NCI-H2081 (cell line): ENCODE measurements at places on chromosomes 1 and 21.

- no peak for DNase-seq
Measured at GRCh38 chr1:226274138-226274537, 34.8 kb downstream of the LIN9 start.

DNA sequence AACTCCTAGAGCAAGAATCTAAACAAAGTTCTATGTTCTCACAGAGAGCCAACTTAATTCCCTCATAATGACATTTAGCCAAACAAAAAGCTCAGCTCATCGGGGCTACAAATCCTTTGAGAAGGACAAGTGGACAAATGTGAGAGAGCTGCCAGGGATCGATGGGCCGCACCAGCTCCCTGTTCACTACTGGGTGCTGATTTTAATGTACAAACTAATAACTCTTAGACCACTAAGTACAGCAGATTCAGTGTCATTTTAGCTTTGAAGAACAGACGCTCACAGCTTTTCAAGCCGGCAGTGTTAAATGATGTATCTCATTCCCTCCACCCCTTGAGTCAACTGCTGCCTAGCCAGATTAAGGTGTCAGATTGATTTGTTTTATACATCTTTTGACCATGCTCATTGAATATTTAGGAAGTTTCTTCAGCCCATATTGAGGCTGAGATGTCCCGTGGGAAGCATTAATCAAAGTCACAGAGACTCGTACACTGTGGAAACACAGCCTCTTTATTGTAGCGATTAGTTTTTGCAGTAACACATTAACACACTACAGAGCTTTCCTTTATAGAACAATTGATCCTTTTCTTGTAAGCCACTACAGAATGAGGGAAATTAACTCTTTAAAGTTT, 21.1 kb downstream of the PROX1 start:
- no peak for DNase-seq

- DNase-seq = no peak
Measured at GRCh38 chr1:28132171-28133167, 44.0 kb downstream of the PTAFR start.

- DNase-seq = no peak
Measured at GRCh38 chr1:175597969-175598765, 145.2 kb downstream of the TNR start.

DNA sequence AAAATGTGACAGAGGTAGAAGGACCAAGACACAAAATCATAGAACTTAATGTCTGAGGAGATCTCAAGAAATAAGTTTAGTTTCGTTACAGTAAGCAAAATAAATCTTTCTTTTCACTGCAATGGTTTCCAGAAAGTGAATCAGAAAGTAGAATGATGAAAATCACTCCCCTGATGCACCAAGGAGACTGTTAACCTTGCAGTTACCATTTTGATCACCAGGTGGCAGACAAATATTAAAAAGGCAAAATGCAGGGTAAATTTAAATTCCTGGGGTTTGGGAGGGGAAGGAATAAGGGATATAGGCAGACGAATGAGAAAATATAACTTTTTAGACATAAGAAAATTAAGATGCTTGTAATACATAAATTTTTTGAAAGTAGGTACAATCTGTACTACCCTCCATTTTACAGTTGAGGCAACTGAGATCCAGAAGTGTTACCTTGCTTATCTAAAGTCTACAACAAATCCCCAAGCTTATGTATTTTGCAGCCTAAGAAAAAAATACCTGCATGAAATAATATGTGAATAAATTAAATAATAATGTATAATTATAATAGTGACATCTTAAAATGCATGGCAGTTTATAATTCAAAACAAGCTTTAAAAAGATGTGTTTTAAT, 253.2 kb downstream of the CRB1 start:
- DNase-seq = peak; percentile 74

- no peak for DNase-seq
Measured at GRCh38 chr1:25145775-25146393, 86.4 kb downstream of the SYF2 start.

- DNase-seq = no peak
Measured at GRCh38 chr1:57500136-57500830, 76.4 kb upstream of the DAB1 start.

DNA sequence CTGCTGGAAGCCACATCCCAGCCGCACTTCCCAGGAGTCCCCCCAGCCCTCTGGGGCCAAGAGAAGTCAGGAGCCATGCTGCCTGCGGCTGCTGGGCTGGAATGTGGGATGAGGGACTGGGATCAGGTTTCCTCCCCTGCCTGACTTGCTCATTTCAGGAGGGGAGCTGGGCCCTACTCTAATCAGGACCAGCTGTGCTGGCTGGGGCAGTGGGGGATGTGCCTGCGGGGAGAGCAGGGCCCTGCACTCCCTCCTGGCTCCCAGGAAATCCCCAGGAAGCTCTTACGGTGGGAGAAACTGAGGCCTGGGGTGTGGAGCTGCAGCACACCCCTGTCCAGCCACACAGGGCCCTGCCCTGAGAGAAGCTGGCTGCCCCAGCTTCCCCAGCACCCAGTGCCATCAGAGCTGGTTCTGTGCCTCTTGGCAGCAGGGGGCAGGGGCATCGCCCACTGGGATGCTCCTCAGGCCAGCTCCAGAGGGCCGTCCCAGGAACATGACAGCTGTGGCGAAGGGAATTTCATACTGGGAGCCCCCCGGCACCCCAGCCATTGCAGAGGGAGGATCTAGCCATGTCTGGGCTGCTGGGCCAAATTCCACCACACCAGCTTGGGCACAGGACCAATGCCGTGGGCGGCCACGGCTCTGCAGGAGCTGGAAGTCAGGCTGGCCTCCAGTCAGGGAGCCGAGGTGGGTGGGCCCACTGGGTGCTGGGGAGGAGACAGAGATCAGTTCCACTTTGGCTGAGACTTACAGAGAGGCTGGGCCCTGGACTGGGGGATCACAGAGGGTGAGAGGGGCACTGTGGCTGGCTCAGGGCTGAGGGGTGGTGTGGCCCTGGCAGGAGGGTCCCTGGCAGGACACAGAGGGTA, 21.3 kb upstream of the PRSS38 start:
- DNase-seq = no peak

DNA sequence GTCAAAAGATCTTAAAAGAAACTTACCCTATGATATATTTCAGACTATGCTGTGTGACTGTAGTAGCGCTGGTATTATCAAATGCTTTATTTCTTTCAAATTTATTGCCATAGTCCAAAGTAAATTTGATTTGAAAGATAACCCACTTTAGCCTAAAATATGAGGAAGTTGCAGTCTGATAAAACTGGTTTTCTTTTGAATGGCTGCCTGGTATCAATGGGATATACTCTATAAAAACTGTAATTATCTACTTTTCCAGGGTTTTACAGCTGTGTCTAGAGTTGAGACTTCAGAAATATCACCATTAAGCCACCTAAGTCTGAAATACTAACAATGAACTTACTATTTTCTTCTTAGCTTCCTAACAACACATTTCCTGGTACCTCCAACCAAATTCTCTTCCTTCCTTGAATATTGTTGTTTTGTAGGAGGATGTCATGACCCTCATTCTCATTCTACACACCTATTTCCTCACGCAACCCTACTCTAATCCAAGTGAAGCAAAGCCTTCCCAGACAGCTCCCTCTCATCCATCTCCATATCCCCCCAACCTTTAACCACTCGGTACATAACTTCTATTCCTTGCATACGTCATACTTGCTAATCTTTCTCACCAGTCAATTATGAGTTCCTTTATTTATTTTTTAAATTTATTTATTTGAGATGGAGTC, 17.0 kb downstream of the KDM5B start:
- no peak for DNase-seq
